ENCODE measurements at places on chromosomes 7 and 10.

- DNase-seq, result no peak
Observed at GRCh38 chr10:1576467-1577372, 160.6 kb downstream of the ADARB2 start.

- no peak for DNase-seq
Observed at GRCh38 chr7:1219498-1219897, 13.2 kb upstream of the UNCX start.

DNA sequence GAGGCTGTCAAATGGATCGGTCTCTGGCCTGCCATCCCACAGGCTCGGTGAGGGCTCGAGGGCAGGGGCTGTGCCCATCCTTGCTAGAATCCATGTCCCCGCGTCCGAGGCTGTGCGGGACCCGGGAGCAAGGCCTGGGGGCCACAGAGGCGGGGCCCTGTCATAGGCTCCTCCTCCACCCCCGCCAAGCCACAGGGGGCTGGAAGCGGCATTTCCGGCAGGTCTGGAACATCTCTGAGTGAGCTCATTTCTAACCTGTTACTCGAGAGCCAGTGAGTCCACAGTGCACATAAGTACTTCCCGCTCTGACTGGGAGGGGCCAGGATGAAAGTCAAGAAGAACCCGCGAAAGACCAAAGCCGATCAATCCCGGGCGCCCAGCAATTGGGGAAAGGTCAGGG, 57.6 kb downstream of the NKX6-2 start:
- no peak for DNase-seq

- DNase-seq, result no peak
Observed at GRCh38 chr7:105198223-105198622, 184.2 kb downstream of the KMT2E start.

GRCh38 chr7:65387891-65388290, 14.2 kb downstream of the ZNF92 start:
- no peak for DNase-seq

DNA sequence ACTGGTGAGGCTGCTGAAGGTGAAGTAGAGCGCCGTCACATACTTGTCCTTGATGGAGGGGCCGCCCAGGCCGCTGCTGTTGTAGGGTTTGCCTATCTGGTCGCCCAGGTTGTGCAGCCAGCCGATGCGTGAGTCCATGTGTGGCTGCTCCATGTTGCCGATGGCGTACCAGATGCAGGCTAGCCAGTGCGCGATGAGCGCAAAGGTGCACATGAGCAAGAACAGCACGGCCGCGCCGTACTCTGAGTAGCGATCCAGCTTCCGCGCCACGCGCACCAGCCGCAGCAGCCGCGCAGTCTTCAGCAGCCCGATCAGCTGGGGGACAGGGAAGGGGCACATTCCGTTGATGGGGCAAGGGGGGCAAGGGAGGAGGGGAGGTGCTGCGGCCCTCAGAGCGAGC, 26.6 kb downstream of the KCNH2 start:
- DNase-seq, result no peak

All from activated T-cell treated with anti-CD3 and anti-CD28 coated beads for 48 hours (primary cell).